Stimulated activated CD8-positive, alpha-beta memory T cell treated with anti-CD3 and anti-CD28 coated beads, Interleukin-2, amount 100 ng/mL, for 1 hour (primary cell): ENCODE measurements at places on chromosomes 11 and 22.
A peak's percentile ranks its signal among the peaks of the same experiment; 100 is the strongest.

- DNase-seq = no peak
Observed at GRCh38 chr11:130528298-130529261, 80.1 kb downstream of the ADAMTS15 start.

DNA sequence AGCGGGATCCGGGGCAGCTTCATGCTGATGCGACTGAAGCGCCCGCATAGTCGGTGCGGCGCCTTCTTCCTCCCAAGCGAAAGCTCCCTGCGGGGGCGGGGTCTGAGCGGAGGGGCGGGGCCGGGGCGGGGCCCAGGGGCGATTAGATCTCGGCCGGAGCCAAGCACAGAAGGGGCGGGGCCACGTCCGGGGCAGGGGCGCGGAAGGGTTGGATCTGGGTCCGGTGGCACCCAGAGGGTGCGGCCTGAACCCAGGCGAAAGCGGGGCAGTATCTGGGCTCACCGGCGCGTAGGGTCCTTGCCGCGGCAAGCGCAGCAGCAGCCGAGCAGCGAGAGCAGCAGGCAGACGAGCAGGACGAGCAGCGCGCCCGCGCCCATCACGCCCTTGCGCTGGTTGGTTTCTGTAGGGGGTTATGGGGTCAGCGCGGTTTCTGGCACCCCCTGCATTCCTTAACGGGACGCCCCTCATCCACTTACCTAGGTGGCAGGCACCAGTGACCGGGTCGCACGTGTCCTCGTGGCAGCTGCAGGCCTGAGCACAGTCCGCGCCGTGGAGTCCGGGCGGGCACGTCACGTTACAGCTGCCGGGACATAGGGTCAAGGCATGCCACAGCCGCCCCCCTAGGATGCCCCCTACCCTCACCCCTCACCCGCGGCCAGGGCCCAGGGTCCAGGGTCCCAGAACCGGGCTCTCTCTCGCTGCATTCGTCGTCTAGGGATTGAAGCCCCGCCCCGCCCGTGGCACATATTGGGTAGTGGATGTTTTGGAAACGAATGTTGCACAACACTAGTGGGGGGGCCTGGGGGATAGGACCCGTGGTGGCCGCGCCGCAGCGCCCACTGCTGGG lies 8.1 kb downstream of the SCARF2 start:
- peak; percentile 56 for DNase-seq

GRCh38 chr11:87423161-87423560 lies 385.4 kb downstream of the TMEM135 start:
- no peak for DNase-seq

DNA sequence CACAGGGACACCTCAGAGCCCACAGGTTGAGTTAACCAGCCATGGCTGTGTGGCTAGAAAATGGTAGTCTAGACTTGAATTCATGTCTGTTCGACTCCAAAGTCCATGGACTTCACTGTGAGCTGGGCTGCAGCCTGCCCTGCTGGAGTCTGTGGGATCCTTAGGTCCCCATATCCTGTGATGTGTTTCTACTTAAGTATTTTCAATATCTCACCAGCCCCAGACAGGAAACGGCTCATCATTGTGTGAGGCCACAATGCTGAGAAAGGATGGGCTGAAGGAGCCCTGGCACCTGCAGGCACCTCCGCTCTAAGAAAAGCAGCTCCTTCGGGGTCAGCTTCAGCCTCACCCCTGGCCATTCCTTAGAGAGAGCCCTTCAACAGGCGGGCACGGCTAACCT lies 93.1 kb downstream of the NAT10 start:
- DNase-seq = no peak

DNA sequence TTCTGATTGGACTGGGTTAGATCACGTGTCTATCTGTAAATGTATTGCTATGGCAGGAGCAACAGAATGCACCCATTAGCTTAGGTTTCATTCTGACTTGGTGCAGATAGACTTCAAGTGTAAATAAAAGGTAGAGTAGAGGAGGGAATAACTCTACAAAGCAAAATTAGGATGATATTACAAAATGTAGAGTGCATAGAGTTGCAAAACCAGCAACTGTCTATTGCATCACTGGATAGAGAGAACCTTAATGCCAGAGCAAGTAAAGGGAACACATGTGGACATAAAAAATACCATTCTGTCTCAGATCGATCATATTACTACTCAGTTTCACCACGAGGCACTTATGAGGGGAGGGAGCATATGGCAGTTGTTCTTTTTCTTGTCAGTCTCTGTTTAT lies 22.0 kb upstream of the CAT start:
- no peak for DNase-seq

DNA sequence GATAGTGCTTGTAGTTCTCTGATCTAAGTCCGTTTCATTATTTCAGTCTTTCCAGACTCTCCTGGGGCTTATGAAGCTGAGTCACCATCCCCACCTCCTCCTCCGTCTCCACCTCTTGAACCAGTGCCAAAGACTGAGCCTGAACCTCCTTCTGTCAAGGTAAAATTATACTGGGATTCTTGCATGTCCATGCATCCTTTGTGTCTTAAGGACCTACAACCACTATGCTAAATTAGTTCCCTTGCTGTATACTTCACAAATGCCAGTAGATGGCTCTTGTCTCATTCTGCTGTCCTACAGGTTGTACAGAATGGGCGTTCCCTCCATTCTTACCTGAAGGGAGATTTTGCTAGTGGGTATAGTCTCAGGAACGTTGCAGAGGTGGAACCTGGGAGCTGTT lies 42.2 kb downstream of the POLD3 start:
- no peak for DNase-seq

GRCh38 chr22:43152357-43153071 lies 1.2 kb downstream of the TSPO start:
- peak; percentile 35 for DNase-seq

DNA sequence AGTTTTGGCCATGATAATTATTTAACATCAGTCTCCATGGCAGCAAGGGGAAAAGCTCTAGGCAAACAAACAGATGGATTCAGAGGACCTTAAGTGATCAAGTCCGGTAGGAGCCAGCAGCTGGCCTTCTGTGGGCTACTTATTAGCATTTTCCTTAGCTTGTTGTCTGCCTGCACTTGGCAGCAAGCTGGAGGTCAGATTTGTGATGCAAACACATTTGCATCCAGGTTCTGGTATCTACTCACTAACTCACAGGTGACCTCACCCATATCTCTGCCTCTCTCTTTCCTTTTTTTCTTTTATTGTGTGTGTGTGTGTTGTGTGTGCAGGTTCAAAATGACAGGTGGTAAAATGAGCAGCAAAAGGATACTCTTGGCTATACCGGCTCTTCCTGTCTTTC lies 32.3 kb downstream of the ARHGAP42 start:
- DNase-seq = no peak

DNA sequence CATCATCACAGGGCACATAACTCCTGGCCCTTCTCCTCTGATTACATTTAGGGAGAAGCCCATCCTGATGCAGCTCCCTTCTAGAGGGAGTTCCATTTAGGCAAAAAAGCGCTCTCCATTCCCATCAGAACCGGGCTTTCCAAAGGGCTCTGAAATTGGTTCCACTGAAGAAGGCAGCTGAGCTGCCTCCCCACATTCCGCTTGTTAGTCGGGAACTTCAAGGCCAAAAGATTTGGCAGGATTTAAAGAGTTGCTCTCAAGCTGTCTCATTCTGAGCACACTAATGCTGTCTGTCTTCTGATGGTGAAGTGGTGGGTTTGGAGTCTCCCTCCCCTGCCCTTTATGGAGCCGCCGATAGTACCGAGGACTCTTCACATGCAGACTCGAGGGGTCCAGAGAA lies 26.6 kb upstream of the CABP7 start:
- DNase-seq = no peak

DNA sequence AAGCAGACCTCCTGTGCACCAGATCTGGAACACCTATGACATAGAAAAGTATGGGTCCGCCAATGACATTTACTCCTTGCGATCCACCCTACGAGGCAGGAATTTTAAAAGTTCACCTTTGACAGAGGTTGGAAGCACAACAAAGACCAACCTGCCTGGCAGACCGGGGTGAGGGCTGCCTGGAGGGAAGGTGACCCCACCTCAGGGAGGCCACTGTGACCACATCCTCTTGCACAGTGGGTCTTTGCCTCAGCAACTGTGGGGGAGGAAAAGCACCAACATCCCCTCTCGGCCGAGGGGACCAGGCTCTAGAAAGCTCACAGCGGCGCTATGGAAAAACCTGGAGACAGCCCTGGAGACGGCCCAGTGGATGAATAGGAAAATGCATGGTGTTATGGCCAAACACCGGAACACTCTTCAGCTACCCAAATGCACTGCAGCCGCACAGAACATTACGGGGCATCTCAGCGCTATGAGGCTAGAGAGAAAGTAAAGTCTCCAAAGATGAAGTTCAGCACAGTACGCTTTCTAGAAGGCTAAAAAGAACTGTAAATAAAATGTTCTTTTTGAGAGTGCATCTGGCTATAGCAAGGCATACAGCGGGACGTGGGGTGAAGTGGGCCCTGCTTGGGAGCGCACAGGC lies 1.8 kb upstream of the SHISAL1 start:
- DNase-seq = no peak

GRCh38 chr11:13713982-13714381 lies 45.5 kb downstream of the FAR1 start:
- no peak for DNase-seq

DNA sequence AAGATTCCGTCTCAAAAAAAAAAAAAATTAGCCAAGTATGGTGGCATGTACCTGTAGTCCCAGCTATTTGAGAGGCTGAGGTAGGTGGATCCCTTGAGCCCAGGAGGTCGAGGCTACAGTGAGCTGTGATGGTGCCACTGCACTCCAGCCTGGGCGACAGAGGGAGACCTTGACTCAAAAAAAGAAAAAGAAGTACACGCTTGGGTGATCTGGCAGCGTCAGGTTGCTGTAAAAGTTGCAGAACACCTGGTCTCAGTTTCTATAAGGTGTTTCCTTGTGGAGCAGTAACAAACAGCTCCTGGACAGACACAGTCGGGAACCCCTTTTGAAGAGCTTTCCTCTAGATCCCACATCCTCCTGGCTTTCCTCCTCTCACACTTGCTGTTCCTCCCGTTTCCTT lies 45.8 kb downstream of the SCGB1A1 start:
- DNase-seq = no peak

DNA sequence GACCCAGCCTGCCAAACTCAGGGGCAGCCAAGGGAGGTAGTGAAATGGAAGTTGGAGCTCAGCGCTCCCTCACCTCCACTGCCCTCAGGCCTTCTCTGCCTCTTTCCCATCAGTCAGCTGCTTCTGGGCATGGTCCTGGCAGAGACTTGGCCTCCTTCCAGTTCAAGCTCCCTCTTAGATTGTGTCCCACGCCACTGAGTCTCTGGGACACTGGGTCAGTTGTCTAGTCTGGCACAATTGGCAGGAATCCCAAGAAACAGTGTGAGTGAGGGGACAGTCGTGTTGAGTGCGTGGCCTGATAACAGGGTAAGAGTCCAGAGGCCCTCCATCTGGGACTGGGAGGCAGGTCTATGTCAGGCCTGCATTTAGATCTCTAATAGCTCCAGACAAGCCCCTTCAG lies 7.1 kb upstream of the SLC35E4 start:
- no peak for DNase-seq

DNA sequence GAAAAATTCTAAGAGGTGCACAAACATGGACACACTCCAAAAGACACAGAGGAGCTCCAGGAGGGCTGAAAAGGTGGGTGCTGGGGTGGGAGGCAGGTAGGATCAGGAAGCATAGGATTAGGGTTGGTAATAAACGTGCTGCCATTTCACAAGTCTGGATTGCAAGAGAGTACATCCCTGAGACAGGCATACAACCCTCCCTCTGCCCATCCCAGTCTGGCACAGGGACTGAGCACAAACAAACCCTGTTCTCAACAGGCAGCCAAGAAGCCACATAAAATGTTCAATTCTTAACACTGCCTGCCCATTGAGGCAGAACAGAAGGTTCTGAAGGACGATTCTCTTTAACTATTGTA lies 18.5 kb downstream of the SLC35F2 start:
- no peak for DNase-seq

DNA sequence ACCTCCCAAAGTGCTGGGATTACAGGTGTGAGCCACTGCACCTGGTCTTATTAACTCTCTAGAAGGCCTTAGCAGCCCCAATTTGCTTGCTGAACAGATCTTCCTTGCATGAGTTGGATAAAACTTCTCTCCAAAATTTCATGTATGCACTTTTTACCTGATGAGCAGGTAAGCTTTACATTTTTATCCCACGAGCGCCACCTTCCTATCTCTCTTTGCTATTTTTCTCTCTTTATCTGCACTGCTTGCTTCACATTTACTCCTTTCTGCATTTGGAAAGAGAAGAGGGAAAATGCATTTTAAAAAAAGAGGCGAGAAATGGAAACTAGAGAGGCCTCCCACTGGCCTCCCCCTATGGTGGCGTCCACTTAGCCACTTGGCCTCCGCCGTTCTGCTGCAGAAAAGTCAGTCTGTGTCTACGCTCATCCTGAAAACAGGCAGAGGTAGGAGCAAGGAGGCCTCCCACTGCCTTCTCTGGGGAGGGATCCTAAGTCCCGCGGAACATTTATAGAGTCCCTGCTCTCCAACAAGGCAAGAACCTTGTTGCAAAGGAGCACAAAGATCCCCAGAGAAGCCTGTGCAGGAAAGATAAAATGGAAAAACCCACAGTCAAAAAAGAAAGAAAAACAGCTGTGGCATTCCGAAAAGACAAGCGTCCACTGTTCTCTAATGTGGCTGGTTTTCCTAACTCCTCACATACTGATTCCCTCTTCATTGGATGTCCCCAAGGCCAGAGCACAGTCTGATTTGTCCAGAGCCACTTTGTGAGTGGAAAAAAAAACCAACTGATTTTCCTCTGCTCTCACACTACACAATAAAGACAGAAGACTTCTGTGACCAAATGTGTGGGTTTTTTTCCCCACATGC lies 62.2 kb upstream of the INCENP start:
- no peak for DNase-seq

- no peak for DNase-seq
Observed at GRCh38 chr22:47276991-47277390, 514.5 kb downstream of the TBC1D22A start.

- DNase-seq = no peak
Observed at GRCh38 chr11:105241136-105241535, 101.6 kb upstream of the CARD18 start.

DNA sequence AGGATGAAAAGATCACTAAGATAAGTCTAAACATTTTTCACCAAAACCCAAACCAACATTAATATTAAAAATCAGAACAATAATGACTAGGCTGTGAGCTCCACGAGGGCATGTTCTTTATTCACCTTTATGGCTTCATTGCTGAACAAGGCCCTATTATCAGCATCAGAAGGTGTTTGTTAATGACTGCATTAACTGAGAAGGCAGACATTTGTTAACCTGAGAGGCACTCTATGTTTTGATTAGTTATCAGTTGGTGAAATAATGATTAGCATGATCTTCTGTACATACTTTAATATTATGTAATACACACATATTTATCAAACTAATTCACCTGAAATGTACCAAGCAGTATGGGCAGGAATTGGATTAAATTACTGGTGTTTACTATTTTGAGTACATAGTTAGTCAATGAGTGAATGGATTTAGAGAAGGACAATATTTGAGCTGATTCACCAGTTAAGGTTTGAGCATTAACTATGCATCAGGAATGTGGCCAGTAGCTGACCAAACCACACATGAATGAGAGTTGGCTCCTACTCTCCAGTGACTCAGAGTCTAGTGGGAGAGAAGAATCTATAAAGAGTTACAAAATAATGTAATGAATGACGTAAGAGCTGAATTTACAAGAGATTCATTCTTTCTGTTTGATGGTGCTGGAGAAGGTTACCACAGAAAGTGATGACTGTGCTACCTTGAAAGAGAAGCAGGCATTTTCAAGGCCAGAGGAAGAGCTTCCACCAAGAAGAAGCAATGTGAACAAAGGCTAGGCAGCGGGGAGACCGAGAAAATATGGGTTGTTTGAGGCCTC lies 6.7 kb downstream of the IL18 start:
- no peak for DNase-seq

- DNase-seq = no peak
Observed at GRCh38 chr11:46210133-46210636, 67.3 kb upstream of the CREB3L1 start.

GRCh38 chr11:6705905-6706535 lies 22.9 kb upstream of the MRPL17 start:
- no peak for DNase-seq
